ENCODE measurements at places on chromosomes 1 and 21. TPM values are rescaled to one million over a fixed set of nuclear protein-coding genes. Genes with fewer than 3 reads are reported as not detected.

DNA sequence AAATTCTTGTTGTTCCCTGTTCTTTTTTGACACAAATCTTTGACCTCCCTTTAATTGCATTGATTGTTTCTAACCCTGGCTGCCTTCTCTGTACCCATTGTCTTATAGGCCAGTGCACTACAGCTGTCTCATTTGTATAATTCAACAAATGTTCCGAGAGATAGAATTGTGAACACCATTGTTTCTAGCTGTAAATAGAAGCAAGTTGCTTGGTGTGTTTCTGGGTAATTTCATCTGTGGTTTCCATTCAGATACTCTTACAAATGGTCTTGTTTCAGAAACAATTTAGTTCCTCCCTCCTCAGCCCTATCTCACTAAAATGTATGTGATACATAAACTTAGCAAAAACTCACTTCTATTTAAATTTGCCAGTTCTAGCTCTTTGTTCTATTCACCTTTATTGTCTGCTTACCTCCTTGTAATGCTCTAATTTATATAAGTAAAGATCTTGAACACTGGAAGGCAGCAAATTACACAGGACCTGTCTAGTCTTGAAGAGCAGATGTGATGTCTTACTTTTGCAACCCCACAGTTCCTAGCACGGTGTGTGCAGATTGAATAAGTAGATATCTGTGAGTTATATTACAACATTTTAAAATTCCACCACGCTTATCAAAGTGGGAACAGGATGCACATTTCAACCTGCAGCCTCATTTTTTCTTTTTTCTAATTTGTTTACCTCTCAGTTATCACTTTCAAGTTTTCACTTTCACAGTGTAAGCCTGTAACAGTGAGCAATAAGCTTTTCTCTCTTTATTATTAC lies 515.6 kb upstream of the ZP4 start:
- DNase-seq = no peak

DNA sequence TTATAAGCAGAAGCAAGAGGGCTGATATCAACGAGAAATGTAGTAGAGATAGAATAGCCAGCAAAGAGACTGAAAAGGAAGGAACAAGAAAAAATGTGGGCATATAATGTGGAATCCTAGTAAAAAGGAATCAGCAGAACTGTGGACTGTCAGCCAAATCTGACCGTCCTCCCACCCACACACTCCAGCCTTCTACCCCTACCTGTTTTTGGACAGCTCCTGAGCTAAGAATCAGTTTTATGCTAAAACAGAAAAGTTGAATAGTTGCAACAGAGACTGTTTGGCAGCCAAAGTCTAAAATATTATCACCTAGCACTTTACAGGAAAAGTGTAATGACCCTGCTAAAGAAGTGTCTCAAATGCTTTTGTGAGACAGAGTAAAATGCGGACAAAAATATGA lies 533.3 kb upstream of the CXADR start:
- DNase-seq = no peak

- DNase-seq = no peak
Observed at GRCh38 chr1:31038360-31038759, 27.2 kb downstream of the PUM1 start.

GRCh38 chr1:1146596-1146995 lies 27.1 kb upstream of the TTLL10 start:
- no peak for DNase-seq

GRCh38 chr1:108597041-108597440 lies 37.1 kb downstream of the EEIG2 start:
- no peak for DNase-seq

- no peak for DNase-seq
Observed at GRCh38 chr1:56334047-56334446, 245.3 kb downstream of the PLPP3 start.

DNA sequence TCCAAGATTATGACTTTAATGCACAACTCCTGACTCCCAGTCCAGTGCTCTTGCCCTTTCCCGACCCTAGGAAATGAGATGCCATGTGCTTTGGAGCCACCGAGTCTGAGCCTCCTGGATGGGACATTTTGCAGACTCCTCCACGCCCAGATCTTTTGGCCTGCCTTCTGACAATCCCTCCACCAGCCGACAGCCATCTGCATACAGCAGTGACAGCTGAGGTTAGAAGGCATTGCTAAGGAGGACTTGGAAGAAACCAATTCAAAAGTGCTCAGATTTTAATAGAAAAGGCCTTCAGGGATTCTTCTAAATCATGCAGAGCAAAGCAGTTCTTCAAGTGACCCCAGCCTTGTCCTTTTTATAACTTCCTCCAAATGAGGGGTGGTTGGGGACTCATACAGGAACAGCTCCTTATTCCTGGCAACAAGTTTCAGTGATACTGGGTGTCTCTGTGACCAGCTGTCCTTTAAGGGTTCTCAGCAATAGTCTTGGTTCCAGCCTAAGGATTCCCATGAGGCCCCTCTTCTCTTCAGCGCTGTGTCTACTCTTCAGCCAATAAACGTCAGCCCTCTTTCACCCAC lies 369.3 kb downstream of the PBX1 start:
- DNase-seq = no peak

GRCh38 chr1:216653001-216653400 lies 70.2 kb downstream of the ESRRG start:
- DNase-seq = no peak

GRCh38 chr1:30462826-30463425 lies 260.5 kb downstream of the MATN1 start:
- no peak for DNase-seq

- no peak for DNase-seq
Observed at GRCh38 chr1:55611123-55611522, 396.0 kb upstream of the USP24 start.

GRCh38 chr1:95039360-95040031 lies 33.3 kb downstream of the ALG14 start:
- no peak for DNase-seq

DNA sequence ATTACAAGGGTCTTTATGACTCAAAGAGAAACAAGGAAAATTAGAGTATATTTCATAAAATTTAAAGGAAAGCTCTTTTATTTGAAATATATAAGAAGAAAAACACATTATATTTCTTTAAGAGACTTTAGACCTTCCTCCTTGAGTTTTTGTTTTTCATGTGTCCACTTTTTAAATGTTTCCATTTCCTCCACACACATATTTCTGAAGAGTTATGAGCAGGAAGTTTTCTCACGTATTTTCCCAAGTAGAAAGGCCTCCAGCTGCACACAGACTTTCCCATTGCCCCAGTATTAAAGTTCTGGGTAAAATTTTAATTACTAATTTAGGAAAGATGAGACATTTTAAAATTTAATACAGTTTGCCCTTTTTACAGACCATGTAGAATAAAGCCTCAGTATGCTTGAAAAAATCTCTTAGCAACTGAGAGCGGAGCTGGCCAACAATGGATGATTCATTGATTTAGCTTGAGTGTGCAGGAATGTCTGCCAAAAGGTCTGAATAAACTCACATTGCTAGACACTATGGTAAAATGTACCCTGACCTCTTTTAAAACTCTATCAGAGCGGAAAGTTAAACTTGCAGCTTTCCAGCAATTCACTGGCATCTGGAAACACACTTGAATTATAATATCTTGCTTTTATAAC lies 57.9 kb downstream of the DDAH1 start:
- DNase-seq = peak; percentile 41

- DNase-seq = no peak
Observed at GRCh38 chr1:48495166-48495565, 23.2 kb upstream of the SPATA6 start.

DNA sequence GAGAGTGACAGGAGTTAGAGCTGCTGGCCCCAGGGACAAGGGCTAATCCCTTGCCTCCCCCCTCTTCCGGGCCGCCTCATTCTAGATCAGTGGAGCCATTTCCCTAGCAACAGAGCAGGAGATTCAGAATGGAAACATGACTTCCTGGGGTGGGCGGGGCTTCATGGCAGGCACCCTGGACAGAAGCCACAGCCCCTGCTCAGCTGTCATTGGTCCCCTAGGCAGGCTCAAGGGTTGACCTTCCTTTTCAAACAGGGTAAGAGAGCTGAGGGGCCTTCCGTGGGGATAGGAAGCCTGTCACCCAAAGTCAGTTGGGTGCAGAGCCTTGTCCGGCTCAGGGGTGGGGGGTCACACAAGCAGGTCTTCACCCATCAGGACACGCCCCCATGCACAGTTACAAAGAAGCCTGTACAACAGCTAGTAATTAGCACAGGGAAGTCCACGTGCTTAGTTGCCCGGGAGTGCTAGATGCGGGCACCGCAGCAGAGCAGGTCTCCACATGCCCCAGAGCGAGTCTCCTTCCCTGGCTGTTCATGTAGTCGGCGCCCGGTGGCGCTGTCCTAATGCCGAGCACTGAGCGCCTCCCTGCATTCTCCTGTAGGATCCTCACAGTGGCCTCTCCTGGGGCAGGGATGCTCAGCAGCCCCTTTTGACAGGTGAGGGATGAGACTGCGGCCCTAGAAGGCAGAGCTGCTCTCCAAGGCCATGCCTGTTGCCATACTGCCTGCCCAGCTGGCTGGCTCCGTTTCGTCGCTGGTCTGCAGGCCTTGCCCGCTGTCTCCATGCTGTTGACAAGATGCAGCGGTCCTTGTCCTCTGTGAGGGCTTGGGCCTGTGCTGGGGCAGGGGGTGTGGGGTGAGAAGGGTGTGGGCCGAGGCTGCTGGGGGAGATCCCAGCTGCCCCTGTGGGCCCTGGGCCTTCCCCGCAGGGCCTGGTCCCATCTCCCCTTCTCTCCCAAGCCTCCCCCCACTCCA lies 5.1 kb downstream of the TMEM201 start:
- peak; percentile 51 for DNase-seq

GRCh38 chr1:103517380-103518047 lies 8.0 kb upstream of the RNPC3 start:
- no peak for DNase-seq

GRCh38 chr1:94382201-94382600 lies 36.0 kb upstream of the ABCD3 start:
- DNase-seq = no peak

DNA sequence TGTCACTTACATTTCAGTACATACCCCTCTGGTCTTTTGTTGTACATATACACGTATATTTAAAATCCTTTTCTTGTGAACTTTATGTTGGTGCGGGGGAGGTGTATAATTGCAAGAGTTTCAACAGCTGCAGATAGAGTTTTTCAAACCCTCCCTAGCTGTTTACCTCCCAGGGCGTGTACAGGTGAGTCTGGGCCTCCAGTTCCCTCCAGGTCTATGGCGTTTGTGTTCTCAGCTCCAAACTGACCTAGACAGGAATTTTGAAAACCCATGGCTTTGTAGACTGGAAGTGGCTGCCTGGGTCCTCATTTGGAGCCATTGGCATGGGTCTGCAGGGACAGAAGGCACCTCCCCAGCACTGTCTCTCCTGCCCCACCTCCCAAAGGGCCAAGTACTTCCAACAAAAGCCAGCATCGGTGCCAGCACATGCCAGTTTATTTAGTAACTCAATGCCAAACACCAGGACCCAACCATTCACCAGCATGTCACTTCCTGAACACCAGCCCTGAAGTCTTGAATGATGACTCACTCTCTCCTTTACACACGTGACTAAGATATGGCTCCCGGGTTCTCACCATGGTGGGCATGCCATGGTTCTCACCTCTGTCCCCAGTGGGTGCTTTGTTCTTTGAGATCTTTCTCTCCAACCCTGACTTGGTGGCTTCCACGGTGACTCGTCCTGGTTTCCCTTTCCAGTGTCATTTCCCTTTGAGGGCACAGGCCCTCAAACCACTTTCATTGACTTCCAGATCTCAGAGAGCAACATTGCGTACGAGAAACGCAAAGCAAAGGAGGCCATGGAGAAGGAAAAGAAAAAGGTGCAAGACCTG lies 57.3 kb upstream of the EFHD2 start:
- DNase-seq = no peak

DNA sequence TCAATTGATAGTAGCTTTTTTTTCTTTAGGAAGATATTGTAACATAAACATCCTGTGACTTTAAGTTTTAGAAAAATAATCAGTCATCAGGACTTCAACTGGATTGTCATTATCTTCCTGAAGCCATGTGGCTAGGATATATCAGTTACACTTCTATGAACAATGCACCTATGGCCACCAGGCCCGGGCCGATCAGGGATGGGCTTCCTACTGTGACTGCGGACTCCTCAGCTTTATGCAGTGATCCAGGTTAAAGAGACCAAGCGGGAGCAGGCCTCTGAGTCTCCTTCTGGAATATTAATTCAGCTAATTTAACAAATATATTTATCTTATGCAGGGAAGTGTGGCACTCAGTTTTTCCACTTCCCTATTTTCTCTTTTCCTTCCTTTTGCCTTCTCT lies 200.6 kb downstream of the ADGRL2 start:
- no peak for DNase-seq

GRCh38 chr1:233246965-233247364 lies 48.6 kb downstream of the PCNX2 start:
- no peak for DNase-seq

GRCh38 chr1:17764591-17764990 lies 9.5 kb downstream of the ACTL8 start:
- no peak for DNase-seq

DNA sequence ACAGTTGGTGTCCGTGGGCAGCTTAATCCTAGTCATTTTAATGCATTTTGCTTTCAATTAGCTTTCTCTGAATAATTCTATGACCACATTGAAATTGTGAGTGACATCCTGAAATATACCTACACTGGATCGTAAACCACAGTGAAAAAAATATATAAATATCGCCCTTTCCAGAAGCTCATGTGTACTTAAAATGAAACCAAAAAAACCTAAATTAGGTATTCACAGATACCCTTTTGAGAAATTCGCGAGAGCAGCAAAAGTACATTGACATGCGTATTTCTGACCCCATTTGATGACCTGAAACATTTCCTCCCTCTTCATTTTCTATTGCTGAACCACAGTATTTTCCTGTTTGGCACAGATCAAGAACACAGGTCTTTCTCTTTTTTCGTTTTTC lies 253.8 kb downstream of the LTN1 start:
- no peak for DNase-seq

DNA sequence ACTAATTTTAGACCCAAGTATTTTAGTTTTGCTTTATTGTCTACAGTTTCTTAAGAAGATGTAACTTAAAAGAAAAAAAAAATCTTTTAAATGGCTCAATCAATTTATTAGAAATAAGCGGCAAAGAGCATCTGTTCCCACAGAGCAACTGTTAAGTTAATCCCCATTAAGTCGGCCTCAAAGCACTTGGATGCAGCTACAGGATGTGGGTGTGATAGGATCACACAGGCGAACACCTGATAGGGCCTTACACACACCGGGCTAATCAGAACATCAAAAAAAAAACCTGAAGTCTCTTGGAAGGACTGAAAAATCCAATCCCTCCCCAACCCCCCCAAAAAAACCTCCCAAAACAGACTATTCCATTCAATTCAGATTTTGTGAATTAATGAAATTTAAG lies 23.0 kb downstream of the APP start:
- DNase-seq = no peak

DNA sequence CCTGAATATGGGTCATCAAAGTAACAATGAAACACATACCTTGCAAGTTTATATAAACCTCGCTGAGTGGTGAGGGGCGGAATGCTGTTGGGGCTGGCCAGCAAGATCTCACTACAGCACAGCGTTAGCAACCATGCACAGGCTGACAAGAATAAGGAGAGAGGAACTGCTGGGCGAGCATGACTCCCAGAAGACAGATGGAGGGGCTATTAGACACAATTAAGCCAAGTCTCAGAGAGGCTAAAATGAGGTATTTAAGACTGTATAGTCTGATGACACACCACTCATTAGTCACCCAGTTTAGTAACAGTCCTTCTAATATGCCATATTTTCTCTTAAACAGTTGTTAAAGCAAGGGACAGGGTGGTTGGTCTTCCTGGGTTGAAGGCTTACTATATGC lies 340.2 kb upstream of the NR5A2 start:
- no peak for DNase-seq

Gene S100A14
- total RNA-seq = 19.8 TPM

Gene CFAP74
- 0.92 TPM for total RNA-seq

Gene CACHD1
- total RNA-seq = 28.1 TPM

Gene LRRN2
- 0.43 TPM for total RNA-seq

Gene ARHGEF16
- total RNA-seq = 2.5 TPM

Data from ovary (tissue), 10 donors.